Stimulated activated CD4-positive, alpha-beta T cell treated with anti-CD3 and anti-CD28 coated beads, Interleukin-4, amount 100 ng/mL, for 48 hours (primary cell): ENCODE measurements at places on chromosomes 2 and 18.

DNA sequence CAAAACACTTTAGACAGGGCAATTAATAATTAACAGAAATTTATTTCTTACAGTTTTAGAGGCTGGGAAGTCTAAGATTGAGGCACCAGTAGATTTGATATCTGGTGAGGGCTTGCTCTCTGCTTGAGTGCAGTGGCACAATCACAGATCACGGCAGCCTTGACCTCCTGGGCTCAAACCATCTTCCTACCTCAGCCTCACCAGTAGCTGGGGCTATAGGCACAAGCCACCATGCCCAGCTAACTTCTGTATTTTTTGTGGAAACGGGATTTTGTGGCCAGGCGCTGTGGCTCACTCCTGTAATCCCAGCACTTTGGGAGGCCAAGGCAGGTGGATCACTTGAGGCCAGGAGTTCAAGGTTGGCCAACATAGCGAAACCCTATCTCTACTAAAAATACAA lies 29.0 kb upstream of the ACVR1 start:
- no peak for DNase-seq

DNA sequence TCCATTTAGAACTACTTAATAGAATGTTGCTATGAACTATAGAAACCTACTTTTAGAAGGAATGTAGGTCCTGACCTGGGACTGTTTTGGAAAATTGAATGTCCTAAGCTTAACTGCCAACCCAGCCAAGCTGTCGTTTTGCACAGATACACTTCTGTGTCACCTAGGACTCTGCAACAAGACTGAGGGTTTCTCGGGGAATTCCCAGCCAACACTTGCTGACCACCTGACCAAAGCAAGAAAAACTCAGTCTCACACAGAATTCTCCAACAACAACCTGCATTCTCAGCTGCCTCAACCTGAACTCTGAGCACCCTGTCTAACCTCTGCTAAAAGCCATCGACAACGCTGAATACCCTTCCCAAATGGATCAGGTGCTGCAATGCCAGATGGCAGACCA lies 128.2 kb downstream of the SS18 start:
- no peak for DNase-seq

DNA sequence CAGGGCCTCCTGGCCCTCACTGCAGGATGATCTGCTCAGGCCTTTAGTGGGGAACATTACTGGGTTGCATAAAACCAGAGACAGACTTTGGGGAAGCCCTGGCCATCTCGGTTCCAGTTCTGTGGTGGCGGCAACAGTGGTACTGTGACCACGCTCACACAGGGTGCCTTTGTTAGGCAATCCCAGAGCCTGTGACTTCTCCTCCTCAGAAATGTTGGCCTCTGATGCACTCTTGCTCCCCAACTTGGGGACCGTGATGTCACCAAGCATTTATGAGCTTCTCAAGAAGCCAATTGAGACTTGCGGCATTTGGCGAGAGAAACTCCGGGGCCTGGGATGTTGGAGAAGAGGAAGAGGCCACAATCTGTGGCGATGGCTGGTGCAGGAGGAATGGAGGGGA lies 80.9 kb upstream of the PKDCC start:
- no peak for DNase-seq

GRCh38 chr2:479031-479430 lies 191.1 kb upstream of the ALKAL2 start:
- DNase-seq, result no peak

- DNase-seq, result no peak
Measured at GRCh38 chr2:96636551-96637171, 1.5 kb downstream of the KANSL3 start.

GRCh38 chr2:144996225-144996795 lies 476.4 kb upstream of the ZEB2 start:
- DNase-seq, result no peak

GRCh38 chr2:143550500-143550899 lies 421.3 kb downstream of the ARHGAP15 start:
- no peak for DNase-seq

DNA sequence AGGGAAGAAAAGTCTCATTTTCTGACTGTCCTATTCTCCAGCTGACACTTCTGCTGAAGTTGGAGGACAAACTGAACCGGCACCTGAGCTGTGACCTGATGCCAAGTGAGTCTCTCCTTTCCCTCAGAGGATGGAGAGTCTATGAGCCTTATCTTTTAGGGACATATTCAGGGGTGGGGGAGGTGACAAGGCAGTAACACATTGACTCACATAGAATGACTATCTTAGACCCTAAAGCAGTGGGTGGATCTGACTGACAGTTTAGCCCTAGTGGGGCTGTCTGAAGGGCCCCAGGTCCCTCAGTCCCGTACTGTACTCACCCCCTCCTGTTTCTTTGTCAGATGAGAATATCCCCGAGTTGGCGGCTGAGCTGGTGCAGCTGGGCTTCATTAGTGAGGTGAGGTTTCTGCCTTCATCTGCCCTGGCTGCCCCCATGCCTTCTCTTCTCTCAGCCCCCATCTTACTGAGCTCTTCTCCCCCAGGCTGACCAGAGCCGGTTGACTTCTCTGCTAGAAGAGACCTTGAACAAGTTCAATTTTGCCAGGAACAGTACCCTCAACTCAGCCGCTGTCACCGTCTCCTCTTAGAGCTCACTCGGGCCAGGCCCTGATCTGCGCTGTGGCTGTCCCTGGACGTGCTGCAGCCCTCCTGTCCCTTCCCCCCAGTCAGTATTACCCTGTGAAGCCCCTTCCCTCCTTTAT lies 805 bp upstream of the KRTCAP3 start:
- DNase-seq, result no peak

GRCh38 chr2:112480530-112481049 lies 1.4 kb upstream of the TTL start:
- DNase-seq, result no peak

GRCh38 chr2:24106786-24107185 lies 16.3 kb downstream of the PFN4 start:
- no peak for DNase-seq

- no peak for DNase-seq
Measured at GRCh38 chr2:33241581-33241980, 234.9 kb upstream of the RASGRP3 start.

DNA sequence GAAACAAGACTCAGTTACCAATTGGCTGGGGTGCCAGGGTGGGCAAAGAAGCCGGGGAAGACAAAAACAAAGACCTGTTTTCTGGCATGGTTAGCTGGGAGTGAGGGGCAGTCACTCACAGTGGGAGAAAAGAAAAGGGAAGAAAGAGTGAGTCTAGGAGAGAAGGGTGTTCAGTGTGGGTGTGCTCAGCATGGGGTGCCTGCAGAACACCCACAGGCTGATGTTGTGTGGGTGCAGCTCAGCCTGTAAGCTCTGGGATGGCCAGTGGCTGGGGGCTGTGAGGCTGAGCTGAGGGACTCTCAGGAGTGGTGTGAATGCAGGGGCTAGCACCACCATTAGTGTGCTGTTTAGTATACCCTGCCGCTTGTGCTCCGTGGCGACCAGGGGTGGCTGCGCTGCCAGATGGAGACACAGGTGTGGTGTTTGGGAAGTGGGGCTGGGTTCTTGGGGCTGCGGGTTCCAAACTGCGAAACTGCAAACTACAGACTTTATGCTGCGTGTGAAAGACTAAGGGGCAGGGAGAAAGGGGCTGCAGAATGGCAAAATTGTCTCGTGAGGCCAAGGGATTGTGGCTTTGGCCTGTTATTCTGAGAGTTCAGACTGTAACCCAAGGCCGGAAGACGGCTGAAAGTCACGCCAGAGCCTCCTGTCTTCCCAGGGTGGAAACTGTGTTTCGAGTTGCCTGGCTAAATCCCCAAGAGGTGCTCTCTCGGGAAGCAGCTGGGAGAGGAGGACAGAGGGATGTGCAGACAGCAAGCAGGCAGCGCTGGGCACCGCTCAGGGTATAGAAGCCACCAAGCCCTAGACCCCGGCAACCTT lies 156.3 kb downstream of the TTC32 start:
- DNase-seq, result no peak

- no peak for DNase-seq
Measured at GRCh38 chr2:84927275-84927627, 21.8 kb downstream of the TMSB10 start.

- peak; percentile 54 for DNase-seq
Measured at GRCh38 chr2:98634406-98635092, 26.2 kb downstream of the UNC50 start.

- no peak for DNase-seq
Measured at GRCh38 chr2:199814101-199814816, 36.7 kb downstream of the FTCDNL1 start.

- no peak for DNase-seq
Measured at GRCh38 chr2:47654790-47655562, 128.0 kb upstream of the MSH6 start.

DNA sequence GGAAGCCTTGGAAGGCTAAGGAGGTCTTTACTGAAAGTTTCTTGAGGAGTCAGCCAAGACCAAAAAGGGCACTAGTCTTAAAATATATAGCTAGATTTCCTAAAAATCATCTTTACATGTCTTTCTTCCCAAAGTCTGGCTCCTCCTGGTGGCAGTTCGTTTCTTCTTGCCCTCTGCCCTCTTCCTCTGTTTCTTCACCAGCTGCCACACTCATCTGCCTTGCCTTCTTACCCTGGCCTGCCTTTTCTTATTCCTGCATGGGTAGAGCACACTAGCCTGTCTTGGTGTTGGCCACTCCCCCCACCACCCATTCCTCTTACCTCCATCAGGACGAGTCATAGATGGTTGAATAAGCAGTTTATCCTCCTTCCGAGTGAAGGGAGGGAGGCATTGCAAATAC lies 129.8 kb downstream of the RAPGEF4 start:
- no peak for DNase-seq
